Renal cortical epithelial cell (primary cell): ENCODE measurements at places on chromosomes 1 and 21. TPM values are rescaled to one million over a fixed set of nuclear protein-coding genes. Genes with fewer than 3 reads are reported as not detected.
A peak's percentile ranks its signal among the peaks of the same experiment; 100 is the strongest.

DNA sequence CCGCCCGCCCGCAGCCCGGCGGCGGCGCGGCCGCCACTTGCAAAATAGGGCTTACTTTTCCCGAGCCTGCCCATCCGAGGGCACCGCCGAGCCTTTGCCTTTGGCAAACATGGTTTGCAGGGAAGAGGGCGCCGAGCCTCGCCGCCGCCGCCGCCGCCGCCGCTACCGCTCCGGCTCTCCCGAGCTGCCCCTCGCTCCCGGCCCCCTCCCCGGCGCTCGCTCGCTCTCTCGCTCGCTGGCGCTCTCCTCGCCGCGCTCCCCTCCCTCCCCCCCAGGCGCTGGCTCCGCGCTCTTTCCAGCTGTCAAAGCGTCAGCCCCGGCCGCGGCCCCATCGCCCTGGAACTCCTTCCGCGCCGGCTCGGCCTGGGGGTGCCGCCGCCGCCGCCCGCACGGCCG lies 298 bp downstream of the SSBP3 start:
- DNase-seq, result no peak

DNA sequence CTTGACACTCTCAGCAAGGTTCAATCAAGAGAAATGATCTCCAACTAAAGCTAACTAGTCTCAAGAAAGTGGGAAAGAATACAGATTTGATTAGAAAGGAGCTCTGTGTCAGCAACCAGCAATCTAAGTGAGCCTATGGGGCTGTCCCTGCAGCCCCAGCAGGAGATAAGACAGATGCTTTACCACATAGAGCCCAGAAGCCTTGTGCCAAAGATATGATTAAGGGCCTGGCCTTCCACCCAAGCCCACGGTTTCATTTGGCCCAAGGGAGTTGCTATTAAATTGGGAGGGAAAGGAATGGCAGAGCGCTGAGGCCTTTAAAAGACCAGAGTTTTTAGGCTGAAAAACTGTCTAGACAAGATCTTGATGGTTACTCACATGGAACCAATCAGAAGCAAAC lies 74.8 kb downstream of the HLCS start:
- no peak for DNase-seq

DNA sequence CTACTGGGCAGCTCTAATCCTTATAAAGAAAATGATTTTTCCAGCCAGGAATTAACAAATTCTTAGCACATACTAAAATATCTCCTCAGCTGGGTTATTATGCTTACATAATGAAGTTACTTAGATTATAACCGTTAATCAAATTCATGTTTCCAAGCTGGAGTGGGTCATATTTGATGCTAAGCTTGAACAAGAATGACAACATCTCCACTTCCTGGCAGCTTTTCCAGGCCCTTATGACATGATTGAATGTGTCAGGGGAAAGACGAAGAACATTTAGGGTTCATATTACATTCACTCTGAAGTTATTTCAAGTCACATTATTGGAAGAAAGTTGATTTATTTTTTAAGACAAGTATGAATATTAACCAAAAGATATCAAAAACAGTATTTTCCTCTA lies 333.7 kb downstream of the PCP4 start:
- no peak for DNase-seq

- no peak for DNase-seq
Observed at GRCh38 chr1:16724718-16725438, 15.4 kb upstream of the RNU1-4 start.

DNA sequence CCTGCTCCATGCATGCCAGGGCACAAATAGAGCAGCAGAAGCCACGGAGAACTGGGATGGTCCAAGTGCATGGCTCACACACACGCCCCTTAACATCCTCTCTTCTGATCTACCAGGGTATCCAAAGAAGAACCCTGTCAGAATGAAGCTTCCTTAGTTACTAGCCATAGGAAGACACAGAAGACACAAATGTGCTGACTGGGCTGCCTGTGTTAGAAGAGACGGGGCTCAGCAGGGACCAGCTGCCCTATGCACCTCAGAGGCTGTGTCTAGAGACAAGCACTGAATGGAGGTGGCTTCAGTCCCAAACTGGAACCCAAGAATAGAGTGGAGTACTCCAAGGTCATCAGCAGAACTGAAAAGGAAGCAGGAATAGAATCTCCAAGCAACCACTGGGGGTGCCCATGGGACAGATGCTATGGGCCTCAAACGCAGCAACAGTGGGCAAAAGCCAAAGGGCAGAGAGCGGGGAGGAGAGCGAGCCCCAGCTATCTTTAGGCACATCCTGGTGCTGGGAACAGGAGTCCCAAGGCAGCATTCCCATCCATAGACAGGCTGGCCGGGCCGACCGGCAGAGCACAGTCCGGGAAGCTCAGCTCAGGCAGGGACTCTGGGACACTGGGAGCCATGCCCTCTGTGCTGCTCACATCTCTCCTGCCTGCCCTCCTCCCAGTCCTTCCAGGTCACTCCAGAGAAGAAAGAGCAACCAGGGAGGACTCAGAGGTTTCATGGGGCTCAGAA lies 9.5 kb downstream of the SLC6A9 start:
- DNase-seq, result no peak

DNA sequence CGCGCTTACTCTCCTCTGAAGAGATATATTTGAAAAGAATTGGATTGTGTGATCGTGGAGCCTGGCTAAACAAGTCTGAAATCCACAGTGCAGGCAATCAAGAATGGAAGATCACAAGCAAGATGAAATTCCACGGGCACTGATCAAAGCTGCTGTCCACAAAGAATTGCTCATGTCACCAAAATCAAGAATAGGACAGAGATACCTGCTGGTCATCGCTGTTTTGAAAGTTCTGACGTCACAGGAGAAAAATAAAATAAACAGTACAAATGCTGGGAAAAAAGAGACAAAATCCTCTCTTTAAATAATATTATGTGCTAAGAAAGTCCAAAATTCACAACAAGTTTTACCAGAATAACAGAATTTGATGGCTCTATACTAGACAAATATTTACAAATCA lies 12.0 kb upstream of the DESI2 start:
- no peak for DNase-seq

DNA sequence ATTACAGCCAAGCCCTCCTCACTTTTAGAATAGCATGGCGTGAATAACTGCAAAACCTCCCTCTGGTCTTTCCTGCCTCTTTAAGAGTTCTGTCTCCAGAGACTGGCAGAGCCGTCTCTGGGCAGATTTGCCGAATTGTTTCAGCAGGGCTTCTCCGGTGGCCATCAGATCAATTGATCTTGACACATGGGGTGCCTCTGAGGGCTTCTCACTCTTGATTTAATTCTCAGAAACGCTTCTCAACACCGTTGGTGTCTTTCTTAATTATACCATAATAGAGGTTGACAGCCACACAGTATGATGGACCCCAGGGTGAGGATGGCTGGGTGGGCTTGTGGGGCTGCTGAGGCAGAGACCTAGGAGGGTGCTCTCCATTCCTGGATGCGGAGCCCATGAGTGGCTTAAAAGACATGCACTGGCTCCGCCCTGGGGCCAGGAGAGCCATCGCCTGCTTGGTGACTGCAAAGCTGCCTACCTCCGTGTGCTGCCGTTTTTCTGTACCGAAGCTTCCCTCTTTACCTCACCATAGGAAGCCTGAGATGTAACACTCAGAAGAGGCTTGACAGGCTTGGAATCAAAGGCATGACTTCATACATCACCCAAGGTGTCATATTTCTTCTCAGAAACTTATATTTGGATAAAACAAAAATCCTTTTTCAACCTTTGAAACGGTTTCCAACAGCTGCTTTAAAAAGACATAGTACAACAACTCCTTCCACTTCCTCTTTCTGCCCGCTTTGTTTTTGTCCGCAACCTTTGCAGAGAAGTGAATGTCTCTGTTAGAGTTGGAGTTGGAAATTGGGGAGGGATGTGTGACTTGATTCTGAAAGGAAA lies 82.9 kb downstream of the GALNT2 start:
- DNase-seq, result no peak

- peak; percentile 36 for DNase-seq
Observed at GRCh38 chr1:21721295-21721985, 52.3 kb upstream of the RAP1GAP start.

- DNase-seq, result no peak
Observed at GRCh38 chr1:37360011-37360410, 114.4 kb upstream of the ZC3H12A start.

DNA sequence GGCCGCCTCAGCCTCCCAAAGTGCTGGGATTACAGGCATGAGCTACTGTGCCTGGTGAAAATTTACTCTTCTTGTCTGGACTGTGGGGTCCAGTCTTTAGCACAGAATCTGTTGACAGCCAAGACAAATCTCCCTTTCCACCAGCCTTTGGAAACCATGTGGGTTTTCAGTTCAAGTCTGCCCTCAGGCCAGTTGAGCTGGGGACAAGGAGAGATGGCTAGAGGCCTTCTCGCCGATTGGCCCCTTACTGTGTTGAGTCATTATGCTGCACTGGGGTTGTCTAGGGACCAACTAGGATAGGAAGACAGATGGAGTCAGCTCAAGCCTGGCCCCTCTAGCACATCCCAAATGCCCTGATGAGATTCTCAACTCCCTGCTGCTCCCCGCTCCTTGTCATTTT lies 8.6 kb upstream of the NKAIN1 start:
- no peak for DNase-seq

DNA sequence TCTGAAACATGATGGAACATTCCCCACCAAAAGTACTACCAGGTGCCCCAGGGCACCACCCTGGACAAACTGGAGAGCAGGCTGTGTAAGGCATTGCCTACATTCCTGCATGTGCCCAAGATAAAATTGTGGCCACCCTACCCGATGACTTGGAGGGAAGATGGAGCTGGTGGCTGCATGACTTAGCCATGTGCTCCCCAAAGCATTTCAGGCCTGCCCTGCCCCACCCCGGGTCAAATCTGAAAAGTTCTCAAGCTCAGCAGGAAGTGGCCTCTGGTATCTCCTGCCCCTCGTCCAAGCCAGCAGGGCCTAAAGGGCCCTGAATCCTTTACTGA lies 8.5 kb downstream of the CD2 start:
- no peak for DNase-seq

DNA sequence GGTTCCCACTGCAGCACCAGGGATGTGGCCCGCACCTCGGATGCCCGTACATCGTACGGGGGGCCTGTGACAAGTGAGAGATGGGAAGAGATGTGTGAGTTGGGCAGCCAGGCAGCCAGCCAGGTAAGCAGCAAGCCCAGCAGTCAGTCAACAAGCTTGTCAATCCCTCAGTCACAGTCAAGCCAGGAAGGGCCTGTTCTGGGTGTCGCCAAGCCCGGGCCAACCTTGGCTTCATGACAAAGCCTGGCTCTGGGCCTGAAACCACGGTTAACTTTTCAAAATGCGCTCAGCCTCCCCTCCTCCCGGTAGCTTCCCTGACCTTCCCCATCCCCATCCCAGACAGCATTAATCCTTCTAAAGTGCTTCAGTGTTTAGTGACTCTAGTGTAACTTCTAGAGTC lies 31.8 kb downstream of the MYOM3 start:
- DNase-seq, result no peak

- no peak for DNase-seq
Observed at GRCh38 chr1:94708811-94709210, 111.3 kb upstream of the SLC44A3 start.

GRCh38 chr1:184860985-184861754 lies 106.5 kb upstream of the EDEM3 start:
- DNase-seq, result no peak

GRCh38 chr1:168089326-168089978 lies 47.3 kb downstream of the GPR161 start:
- DNase-seq, result no peak

GRCh38 chr21:45322960-45323461 lies 35.3 kb upstream of the POFUT2 start:
- peak; percentile 25 for DNase-seq

GRCh38 chr1:236175642-236176336 lies 33.5 kb downstream of the GPR137B start:
- DNase-seq, result peak; percentile 82

DNA sequence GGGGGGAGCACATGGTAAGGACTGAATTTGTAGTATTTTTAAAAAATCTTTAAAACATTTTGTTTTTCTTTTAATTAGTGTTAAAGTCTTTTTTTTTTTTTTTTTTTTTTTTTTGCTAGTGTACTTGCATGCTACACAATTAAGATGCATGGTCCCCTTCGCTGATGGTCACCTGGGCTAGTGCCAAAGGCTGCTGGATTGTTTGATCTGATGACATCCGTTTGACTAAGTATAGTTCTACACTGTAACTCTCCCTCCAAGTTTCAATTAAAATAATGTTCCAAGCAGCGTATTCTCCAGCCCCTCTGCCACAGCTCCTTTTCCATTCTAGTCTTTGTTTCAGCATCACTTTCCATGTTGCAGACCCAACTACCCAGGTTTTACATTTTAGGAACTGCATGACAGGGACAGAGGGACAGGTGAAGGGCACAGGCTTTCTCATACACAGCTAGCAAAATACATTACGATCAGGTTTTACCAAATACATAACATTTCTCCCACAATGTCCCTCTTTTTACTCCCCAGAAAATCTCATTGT lies 852 bp upstream of the RAVER2 start:
- no peak for DNase-seq

GRCh38 chr1:39205102-39205780 lies 746 bp downstream of the MACF1 start:
- peak; percentile 71 for DNase-seq

GRCh38 chr1:11770011-11770410 lies 8.0 kb downstream of the C1orf167 start:
- no peak for DNase-seq

Gene EDN2
- total RNA-seq, result 19.4 and 39.9 TPM in 2 replicates

Gene LDLRAD1
- not detected in 2 replicates for total RNA-seq

Gene TAF1A
- 10.6 and 11.0 TPM in 2 replicates for total RNA-seq

Gene A3GALT2
- total RNA-seq, result not detected in 2 replicates

Gene IL19
- not detected in 2 replicates for total RNA-seq

Gene MATN1
- not detected in 2 replicates for total RNA-seq

Gene APCS
- total RNA-seq, result not detected in 2 replicates

Gene ROR1
- total RNA-seq, result 16.5 and 17.2 TPM in 2 replicates

Gene LCE3E
- not detected in 2 replicates for total RNA-seq

Gene TUFT1
- 54.1 and 118 TPM in 2 replicates for total RNA-seq

Gene ANGPTL7
- 6.9 and 22.8 TPM in 2 replicates for total RNA-seq
